ENCODE measurements at places on chromosomes 7 and 10.

GRCh38 chr10:125120053-125120710 lies 40.2 kb downstream of the CTBP2 start:
- peak; percentile 44 for DNase-seq

GRCh38 chr10:58322072-58322834 lies 12.6 kb upstream of the UBE2D1 start:
- DNase-seq = no peak

DNA sequence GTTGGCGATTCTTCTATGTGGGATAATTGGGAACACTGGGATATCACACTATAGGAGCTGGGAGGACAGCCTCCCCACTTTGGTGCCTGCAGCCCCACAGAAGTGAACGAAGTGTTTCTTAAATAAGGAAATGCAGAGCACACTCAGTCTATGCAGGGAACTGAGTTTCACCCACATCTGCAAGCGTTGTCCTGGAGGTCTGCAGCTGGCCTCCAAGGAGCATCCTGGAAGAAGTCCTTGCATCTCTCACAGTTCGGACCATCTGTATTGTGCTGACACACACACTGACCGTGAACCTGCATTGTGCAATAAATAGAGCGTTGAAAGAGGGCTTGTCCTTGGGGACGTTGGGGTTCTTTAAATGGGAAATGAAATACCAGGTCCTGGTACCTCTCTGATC lies 25.8 kb downstream of the LAMB4 start:
- no peak for DNase-seq

DNA sequence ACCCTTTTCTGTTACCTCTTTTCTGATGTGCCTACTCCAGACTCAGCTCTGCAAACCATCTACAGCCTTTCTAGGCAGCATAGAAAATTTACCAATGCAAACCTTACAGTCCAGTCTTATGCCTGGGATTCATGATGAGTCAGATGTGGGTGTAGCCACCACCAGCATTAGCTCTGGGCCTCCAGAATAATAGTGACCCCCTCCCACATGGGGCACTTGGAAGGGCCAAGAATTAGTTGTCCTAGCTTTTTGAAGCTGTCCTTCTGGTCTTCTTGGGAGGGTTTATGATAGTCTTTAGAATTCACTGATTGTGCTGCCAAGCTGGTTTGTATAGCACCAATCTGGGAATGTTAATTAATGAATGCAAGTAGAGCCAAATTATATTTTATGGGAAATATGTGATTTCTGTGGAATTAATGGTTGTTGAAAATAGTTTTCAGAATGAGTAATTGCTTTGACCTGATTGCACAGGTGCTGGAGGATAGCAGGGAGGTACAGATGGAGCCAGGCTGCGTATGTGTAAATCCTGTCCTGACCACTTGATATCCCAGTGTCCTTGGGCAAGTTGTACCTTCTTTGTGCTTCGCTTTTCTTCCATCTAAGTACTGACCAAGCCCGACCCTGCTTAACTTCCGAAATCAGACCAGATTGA lies 94.8 kb downstream of the CPED1 start:
- DNase-seq = peak; percentile 63

DNA sequence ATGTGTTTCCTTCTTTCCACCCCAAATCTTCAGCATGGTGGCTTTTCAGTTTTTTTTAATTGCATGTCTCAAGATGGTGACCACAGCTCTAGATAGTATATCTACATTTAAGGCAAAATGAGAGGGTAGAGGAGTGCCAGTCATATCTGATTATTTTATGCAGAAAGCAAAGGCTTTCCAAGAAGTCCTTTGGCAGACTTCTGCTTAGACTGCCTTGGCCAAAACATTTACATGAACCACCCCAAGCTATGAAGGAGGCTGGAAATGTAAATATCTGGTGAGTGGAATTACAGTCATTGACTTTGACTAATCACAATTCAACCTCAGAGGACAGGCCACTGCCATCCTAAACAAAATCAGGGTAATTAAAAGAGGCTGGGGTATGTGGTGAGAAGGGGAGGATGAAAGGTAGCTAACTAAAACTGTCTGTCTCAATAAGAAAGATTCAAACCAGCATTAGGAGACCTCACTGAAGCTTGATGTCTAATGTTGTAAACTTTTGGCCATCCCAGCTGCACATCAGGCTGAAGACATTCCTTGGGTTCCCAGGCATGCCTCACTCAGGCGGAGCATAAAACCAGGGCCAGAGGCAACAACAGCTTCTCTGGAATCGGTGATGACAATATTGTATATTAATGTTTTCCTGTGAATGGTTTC lies 53.4 kb downstream of the PPP1R3C start:
- peak; percentile 85 for DNase-seq

DNA sequence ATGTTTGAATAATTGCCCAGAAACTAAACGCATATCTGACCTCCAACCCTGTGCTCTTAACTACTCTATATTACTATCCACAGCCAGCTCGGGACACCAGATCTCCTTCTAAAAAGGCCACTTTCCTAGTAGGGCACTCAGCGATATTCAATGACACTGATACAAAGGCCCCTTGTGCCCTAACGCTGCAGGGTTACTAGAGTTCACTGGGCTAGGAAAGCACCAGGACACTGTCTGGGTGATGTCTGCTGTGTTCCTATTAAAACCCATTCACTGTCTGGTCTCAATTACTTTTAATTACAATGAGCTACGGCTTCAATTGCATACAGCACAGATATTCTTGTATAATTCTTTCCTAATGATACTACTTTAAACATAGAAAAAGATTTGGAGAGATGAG lies 91.7 kb downstream of the SORCS1 start:
- no peak for DNase-seq

GRCh38 chr10:47099474-47099873 lies 188.2 kb downstream of the PTPN20 start:
- no peak for DNase-seq

GRCh38 chr10:62076891-62077290 lies 175.4 kb downstream of the ARID5B start:
- peak; percentile 89 for DNase-seq

GRCh38 chr10:100531761-100532160 lies 2.1 kb upstream of the NDUFB8 start:
- DNase-seq = no peak

DNA sequence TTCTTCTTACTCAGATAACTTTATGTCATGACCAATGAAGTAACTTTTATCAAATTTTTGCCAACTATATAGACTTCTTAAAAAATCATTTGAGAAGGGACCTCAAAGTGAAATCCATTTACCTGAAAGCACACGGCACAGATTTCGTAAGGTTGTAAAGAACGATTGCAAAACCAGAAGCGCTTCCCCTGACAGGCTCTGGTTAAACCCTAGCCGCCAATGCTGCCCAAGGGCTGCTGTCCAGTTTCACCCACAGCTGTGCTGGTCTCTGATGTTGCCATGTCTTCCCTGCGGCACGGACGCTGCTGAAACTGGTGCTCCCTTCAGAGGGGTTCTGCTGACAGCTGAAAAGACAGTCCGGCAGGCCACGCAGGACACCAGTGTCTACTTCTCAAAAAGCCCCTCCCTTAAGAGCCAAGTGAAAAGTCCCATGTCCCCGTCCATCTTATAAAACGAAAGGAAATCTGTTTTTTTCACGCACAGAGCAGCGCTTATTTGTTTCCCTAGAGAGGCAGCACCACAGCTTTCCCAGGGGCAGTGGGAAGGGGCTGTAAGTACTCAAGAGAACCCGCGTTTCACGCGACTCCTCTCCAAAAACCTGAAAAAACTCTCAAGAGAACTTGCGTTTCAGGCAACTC lies 32.5 kb downstream of the GNA12 start:
- DNase-seq = no peak

GRCh38 chr10:62735464-62736167 lies 68.9 kb upstream of the ADO start:
- DNase-seq = peak; percentile 23

DNA sequence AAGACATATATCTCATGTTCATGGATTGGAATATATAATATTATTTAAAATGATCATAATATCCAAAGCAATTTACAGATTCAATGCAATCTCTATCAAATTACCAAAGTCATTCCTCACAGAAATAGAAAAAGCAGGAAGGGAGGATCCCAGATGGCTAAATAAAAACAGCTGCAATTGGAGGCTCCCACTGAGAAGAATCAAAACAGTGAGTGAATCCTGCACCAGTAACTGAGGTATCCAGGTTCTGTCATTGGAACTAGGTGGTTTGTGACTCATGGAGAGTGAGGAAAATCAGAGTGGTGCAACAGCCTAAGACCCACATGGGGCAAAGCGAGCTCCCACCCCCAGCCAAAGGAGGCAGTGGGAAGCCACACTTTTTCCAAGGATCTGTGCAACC lies 128.4 kb downstream of the MTERF1 start:
- peak; percentile 16 for DNase-seq

GRCh38 chr7:70097645-70098044 lies 499.4 kb downstream of the AUTS2 start:
- no peak for DNase-seq

- no peak for DNase-seq
Observed at GRCh38 chr7:130182990-130183389, 22.2 kb downstream of the TMEM209 start.

DNA sequence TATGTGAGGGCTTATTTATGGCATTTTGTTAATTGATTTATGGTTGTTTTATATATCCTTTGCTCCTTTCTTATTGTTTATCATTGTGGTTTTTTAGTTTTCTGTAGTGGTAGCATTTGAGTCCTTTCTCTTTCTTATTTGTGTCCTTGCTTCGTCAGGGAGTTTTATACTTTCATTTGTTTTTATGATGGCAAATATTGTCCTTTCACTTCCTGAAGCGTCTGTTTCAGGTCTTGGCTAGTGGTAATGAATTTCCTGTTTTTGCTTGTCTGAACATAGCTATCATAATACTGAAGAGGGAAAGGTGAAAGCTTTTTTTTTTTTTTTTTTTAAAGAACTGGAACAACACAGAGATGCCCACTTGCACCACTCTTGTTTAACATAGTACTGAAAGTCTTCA lies 228.2 kb downstream of the ATRNL1 start:
- DNase-seq = no peak

- no peak for DNase-seq
Observed at GRCh38 chr10:23120001-23120934, 24.9 kb downstream of the MSRB2 start.

DNA sequence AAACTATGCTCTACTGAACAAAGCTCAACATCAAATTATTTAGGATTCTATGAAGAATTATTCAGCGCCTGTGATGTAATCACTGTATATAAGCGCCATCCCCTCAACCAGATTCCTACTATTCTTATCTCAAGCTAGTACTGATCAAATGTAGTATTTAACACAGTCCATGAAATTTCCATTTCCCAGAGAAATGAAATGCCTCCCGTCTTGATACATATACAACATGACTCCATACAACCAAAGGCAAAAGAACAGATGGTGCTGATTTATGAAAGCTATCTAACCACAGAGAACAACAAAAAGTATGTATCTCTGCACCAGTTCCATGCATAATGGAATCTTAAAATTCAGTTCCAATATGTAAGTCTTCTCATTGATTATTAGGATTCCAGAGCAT lies 406.1 kb downstream of the PARD3 start:
- no peak for DNase-seq

GRCh38 chr10:86221442-86222335 lies 144.9 kb downstream of the GRID1 start:
- DNase-seq = no peak

GRCh38 chr10:26242706-26243350 lies 26.3 kb downstream of the GAD2 start:
- DNase-seq = no peak

- peak; percentile 53 for DNase-seq
Observed at GRCh38 chr7:94509264-94509886, at the start of gene CASD1. CASD1 (plus strand) TSS chr7:94509809; CDS start chr7:94510085, 276 bp downstream.

DNA sequence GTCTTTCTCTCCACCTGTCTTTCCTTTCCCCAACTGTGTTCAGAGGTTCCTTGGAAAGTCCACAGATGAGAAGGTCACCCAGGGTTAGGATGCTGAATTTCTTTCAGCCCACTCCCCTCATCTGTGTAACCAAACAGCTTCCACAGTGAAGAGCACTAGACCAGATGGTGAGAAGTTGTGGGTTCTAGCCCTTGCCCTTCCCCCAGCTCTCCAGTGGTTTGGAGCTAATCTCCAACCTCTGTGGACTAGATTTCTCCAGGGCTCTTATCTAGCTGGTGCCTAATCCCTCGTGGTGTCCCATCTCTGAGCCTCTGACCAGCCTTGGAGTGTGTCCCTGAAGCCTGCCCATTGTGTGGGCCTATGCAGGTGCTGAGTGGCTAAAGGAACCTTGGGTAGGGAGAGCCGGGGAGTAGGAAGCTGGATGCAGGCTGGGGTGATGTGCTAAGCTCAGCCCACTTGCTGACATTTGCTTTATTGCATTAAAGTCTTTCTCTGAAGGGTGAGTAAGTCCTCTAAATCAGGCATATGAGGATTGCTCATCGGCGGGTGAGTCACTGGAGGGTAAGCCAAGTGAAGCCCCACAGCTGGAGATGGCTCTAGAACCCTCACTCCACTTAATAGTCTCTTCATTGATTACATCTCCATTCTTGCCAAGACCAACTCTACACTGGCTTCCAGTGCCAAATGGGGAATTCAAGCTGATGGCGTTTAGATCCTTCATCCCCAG lies 14.9 kb downstream of the DUSP5 start:
- peak; percentile 85 for DNase-seq

- no peak for DNase-seq
Observed at GRCh38 chr7:135878284-135878683, 98.9 kb downstream of the MTPN start.

- no peak for DNase-seq
Observed at GRCh38 chr10:111023060-111023459, 53.8 kb upstream of the ADRA2A start.

DNA sequence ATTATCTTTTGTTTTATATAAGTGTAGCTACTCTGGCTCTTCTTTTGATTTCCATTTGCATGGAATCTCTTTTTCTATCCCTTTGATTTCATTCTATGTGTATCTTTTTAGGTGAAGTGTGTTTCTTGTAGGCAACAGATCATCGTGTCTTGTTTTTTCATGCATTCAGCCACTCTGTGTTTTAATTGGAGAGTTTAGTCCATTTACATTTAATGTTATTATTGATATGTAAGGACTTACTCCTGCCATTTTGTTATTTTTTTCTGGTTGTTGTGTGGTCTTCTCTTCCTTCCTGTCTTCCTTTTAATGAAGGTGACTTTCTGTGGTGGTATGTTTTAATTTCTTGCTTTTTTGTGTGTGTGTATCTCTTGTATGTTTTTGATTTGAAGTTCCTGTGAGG lies 81.6 kb downstream of the BBS9 start:
- DNase-seq = no peak
